ENCODE measurements at places on chromosomes 4 and X.

- DNase-seq = no peak
These were observed 298.4 kb downstream of the RAPGEF2 start for GRCh38 chr4:159401226-159401712.

GRCh38 chr4:88435987-88436693 is 20.8 kb upstream of the HERC5 start:
- DNase-seq = no peak

GRCh38 chr4:37490391-37491347 is 195.5 kb downstream of the RELL1 start:
- DNase-seq = no peak

- no peak for DNase-seq
These were observed 1664.8 kb downstream of the RPA4 start for GRCh38 chrX:98548519-98548918.

Measured in retinal pigment epithelial cell (primary cell).